ENCODE measurements at places on chromosomes 12 and 14. TPM values are rescaled to one million over a fixed set of nuclear protein-coding genes. Genes with fewer than 3 reads are reported as not detected.

DNA sequence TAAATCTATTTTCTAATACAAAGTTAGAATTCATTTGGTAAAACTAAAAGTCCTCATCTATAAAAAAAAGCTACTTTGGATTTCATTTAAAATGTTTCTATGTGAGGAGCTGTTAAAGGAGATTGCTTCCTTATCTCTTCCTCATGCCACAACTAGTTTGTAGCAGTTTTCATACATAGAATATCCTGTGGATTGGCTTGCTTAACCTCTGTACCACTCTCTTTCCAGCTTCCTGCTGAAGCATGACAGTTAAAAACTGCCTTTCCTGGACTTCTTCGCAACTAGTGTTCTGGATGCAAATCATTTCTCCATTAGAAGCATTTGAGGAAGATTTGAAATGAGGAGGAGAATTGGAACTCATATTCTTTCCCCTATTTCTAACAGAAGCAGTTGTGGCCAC, 49.6 kb downstream of the ST8SIA1 start:
- no peak for DNase-seq

DNA sequence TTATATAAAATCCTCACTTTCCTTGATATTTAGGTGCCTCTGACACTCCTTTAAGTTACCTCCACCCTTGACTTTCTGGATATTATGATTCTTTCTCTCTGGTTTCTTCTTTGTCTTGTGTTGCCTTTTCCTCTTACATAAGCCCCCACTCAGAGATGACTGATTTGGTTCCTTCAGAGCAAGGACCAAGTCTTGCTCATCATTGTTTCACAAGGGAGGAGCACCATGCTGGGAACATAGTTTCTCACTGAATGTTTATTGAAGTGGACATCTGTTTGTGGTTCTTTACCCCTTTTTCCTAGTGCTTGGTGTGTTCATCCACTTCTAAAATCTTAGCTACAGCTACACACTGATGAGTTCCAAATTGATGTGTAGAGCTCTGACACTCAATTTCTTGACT, 161.3 kb upstream of the PTPRQ start:
- no peak for DNase-seq

Gene MGAT4C
- not detected for total RNA-seq

DNA sequence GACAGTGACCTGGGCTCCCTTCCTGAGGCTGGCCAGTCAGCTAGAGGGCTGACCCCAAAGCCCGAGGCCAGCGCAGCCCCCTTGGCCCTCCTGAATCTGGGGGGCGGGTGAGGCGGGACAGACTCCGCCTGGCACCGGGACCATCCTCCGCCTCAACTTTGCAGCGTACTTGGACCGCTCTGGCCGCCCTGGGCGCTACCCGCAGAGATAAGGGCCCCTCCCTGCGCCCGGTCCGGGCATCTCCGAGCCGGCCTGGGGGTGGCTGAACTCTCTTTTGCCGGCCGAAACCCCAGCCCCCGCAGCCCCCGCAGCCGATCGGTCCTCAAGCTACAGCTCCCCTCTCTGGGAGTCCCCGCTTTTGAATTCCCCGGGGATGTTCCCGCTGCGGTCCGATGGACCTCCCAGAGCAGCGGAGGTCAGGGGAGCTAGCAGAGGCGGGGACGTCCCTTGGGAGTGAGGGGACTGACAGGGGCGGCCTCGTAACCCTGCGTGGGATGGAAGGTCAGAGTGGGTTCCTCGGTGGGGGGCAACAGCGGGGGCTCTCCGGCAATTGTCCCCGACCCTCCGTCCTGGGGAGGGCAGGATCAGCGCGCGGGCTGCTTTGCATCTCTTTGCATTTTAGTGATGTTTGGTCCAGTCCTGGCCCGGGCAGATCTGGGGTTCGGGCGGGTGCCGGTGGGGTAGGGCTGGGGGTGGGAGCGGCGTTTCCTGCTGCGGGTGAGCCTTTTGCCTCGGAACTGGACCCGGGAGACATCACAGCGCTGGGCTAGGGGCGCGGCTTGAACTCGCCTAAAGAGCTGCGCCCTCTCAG, at the start of gene CRIP1:
CRIP1 (plus strand) TSS at position 724 of the 811 bp plus-strand sequence. CDS start 374 bp downstream, outside the sequence.
- no peak for DNase-seq

Gene WIF1
- total RNA-seq = 0.06 TPM

- no peak for DNase-seq
These were observed 741.8 kb downstream of the TMEM121 start for GRCh38 chr14:106268013-106268727.

Gene RIMKLB
- total RNA-seq = 113 TPM

GRCh38 chr14:103519043-103519836, 3.4 kb downstream of the CKB start:
- DNase-seq = no peak

Gene TNFAIP2
- 5.3 TPM for total RNA-seq

Gene SDR9C7
- total RNA-seq = 0.28 TPM

DNA sequence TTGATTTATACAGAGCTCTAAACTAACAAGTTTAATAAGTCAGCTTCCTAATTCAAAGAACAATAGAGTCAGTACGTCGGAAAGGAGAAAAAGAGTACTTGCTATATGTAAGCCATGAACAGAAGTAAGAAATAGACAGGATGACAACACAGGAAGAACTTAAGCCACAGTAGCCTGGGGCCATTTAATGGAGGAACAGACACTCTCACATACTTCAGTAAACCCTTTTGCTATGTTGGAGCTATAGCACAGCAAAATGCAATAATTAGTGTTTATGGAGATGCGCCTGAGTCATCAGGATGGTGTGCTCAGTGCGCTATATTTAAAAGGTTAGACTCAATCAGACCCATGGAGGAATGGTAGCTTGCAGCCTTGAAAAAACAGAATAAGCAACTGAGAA, 61.0 kb downstream of the SRGAP1 start:
- no peak for DNase-seq

Gene SERPINA1
- 0.13 TPM for total RNA-seq

- no peak for DNase-seq
These were observed 23.1 kb downstream of the NUP37 start for GRCh38 chr12:102096855-102097254.

- peak; percentile 49 for DNase-seq
These were observed 394.5 kb upstream of the ATP2B1 start for GRCh38 chr12:90102957-90103652.

DNA sequence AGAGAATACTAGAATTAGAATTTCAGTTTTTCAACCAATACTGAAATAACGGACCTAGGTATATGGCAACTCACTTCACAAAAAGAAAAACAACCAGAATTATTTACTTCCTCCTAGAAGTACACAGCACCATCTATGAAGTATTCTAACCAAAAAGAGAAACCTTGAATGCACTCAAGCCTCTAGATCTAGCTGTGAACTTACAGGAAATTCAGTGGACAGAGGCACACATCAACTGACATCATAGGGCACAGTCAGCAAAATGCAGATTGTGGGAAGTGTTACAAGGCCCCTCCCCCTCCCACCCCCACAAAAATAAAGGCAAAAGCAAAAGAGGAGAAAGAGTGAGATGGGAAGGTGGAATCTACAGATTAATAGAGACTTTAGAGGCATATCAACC, 102.4 kb downstream of the TMTC1 start:
- DNase-seq = no peak

Gene JPH4
- 3.2 TPM for total RNA-seq

- DNase-seq = no peak
These were observed 122.8 kb downstream of the TTC7B start for GRCh38 chr14:90693413-90693812.

Measured in neural progenitor cell (in vitro differentiated cells).